AG09309 (cell line): ENCODE measurements at places on chromosomes 4 and X.

DNA sequence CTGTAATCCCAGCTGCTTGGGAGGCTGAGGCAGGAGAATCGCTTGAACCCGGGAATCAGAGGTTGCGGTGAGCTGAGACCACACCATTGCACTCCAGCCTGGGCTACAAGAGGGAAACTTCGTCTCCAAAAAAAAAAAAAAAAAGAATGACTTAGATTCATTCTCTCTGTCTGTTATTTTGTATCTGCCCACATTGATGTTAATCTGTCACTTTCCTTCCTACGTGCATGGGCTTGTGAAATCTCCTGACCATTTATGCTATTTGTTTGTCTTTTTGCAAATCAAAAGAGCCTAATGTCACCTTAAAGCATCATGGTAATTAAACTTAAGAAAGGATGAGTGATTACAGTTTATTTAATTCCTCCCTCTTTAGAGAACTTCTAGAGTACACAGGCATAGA lies 27.4 kb downstream of the GAB1 start:
- DNase-seq = no peak

- DNase-seq = peak; percentile 97
These were observed 305.7 kb upstream of the SLIT2 start for GRCh38 chr4:19945979-19946380.

DNA sequence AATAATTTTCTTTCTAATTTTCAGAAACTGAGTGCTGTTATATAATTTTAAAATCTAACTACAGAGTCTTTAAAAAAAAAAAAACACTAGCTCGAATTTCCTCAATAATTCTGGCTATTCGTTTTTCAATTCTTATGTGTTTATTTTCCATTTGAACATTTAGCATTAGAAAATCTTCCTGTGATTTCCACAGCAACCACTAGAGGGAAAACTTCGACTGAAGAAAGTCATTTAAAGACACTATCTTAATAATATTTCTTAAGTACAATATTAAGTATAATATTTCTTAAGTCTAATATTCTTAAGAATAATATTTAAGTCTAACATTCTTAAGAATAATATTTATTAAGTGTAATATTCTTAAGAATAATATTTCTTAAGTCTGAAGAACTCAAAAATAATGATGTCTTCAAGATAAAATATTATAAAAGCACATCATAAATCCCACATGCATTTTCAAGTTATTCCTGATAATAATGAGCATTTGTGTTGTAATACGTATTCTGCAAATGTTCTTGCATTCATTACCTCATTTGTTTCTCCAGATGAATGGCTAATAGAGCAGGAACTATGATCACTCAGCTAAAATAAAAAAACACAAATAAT lies 118.4 kb upstream of the WDR17 start:
- DNase-seq = peak; percentile 2

DNA sequence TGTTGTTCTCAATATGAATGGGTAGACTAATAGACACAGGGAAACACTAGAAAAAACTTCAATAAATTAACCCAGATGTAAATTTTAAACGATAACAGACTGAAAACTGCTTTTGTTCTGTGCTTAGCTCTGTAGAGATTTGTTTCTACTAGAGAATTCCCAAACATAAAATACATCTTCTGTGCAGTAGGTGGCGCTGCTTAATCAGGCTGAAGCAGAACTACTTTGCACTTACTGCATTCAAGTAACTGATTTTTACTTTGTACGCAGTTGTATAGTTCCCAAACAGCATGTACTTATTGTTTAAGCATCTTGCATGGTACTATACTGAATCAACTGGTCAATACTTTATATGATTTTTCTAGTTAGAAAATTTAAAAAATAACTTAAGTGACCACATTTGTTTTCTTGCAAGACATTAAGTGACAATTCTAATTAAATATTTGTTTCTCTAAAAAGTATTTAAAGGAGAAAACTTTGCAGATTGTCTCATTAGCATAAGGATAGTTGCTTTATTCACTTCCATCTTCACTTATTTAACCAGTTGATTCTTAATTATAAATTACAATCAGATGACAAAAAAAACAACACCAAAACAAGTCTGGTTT lies 490.6 kb downstream of the IL15 start:
- DNase-seq = peak; percentile 47

DNA sequence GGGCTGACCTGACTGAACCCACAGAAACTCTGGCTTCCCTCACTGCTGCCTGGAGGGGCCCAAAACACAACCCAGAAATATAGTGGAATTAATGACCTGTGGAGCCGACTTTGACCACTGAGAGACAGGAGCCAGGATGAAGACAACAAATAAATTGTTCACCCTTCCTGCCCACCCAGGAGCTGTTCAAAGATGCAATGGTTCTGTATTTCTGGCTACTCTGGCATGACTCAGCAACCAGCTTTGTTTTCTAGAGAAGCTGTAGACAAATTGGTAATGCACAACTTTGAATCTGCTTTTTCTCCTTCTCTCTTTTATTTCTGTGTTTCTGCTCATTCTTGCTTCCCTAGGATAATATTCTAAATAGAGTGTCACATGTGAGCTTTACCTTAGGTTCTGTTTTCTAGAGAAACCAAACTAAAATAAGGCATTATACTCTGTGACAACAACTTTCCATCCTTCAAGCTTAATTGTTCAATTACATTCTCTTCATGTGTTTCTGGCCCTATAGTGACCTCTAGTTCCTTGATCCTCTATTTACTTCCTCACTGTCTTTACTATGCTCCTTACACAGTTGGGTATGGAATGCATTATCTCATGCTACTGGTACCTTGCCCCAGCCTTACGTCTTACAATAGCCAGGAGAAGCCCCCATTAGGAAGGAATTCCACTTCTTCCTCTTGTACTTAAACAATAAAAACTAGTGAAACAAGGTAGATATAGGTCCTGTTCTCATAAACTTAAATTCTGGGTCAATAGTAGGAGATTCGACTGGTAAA lies 6.5 kb upstream of the PRKG2 start:
- DNase-seq = no peak

- no peak for DNase-seq
These were observed 2320.6 kb upstream of the AGA start for GRCh38 chr4:179762840-179763239.

- DNase-seq = no peak
These were observed 78.4 kb downstream of the PLS3 start for GRCh38 chrX:115639334-115639880.

GRCh38 chr4:7183161-7183560 lies 9.2 kb upstream of the SORCS2 start:
- DNase-seq = no peak

- no peak for DNase-seq
These were observed 84.3 kb upstream of the AFF2 start for GRCh38 chrX:148416142-148416541.

DNA sequence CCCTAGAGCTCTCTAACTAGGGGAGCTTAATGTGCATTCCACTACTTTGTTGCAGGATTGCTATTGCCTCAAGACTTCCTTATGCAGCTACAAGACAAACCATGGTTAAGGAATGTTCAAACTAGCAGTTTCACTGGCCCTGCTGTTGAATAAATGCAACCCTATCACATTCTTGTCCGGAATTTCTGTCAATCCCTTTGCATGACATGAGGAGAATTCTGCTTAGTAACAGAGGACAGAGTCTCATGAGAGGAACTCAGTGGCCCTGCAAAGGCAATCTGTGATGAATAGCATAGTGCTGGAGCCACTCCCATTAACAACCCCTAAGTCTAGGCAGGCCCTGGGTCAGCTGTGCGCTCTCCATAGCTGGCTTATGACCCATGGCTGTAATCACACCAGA lies 30.7 kb upstream of the SGMS2 start:
- DNase-seq = no peak

DNA sequence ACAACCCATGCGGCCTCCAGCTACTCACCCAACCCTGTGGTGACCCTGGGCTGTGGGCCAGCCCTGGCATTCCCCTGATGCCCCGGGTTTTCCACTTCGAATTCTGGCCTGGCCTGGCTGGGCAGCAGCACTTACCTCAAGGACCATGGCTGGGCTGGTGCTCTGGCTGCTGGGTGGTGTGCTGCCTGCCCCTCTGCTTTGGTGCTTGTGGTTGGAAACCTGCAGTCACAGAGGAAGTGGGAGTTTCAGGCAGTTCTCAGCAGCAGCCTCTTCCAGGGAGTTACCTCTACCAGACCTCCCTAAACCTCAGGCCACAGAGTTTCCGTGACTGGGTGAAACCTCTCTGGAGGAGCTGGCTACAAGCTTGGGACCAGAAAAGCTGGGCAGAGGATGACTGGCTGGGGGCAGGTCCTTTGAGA lies at the start of gene CXCR3:
Gene CXCR3 (minus strand): TSS at position 209 of the 419 bp plus-strand sequence. CDS start 62 bp downstream, at position 147.
- DNase-seq = no peak

GRCh38 chrX:38563030-38563429 lies 1.7 kb downstream of the TSPAN7 start:
- DNase-seq = no peak

- no peak for DNase-seq
These were observed 68.4 kb downstream of the MAOB start for GRCh38 chrX:43813898-43814297.

DNA sequence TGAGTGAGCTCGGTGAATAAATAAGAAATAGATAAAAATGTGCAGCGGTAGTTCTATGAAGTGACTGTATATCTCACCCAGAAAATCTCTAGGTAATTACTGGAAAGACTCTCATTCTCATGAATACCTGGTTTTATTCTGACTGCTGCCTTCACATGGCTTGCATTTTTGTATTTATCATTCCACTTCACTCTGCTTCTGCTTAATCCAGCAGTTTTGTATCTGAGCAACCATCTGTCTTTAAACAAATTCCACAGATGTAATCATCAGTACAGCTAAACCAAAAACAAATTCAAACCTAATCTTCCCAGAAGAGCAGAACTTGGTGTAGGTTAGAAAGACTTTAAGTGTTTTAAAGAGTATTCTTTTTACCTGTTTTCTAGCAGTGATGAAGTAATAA lies 11.2 kb upstream of the ALB start:
- DNase-seq = no peak

- no peak for DNase-seq
These were observed 94.2 kb upstream of the MAMLD1 start for GRCh38 chrX:150268839-150269355.

GRCh38 chrX:68443155-68443868 lies 10.0 kb upstream of the OPHN1 start:
- DNase-seq = no peak

GRCh38 chrX:43405191-43405590 lies 250.9 kb upstream of the MAOA start:
- DNase-seq = no peak

GRCh38 chr4:8092282-8092681 lies 66.3 kb downstream of the ABLIM2 start:
- DNase-seq = no peak

- no peak for DNase-seq
These were observed 11.1 kb upstream of the HS3ST1 start for GRCh38 chr4:11439836-11440235.

- no peak for DNase-seq
These were observed 27.0 kb downstream of the SMIM43 start for GRCh38 chr4:121737846-121738554.

DNA sequence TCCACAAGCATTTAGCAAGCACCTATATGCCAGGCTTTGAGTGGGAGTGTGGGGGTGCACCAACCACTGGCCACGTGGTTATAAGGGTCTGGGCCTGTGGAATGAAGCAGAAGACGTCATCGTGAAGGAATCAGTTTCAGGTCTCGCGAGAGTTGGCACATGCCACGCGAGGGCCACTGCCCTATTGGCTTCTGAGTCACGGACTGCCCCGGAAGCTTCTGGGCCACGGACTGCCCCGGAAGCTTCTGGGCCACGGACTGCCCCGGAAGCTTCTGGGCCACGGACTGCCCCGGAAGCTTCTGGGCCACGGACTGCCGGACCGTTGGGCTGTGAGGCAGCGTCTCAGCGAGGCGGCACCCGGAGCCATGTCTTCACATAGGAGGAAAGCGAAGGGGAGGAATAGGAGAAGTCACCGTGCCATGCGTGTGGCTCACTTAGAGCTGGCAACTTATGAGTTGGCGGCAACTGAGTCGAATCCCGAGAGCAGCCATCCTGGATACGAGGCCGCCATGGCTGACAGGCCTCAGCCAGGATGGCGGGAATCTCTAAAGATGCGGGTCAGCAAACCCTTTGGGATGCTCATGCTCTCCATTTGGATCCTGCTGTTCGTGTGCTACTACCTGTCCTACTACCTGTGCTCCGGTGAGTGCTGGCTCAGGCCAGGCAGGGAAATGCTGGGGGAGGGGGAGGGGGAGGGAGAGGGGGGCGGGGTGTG lies at the start of gene FMR1NB:
Gene FMR1NB (plus strand): TSS at position 300 of the 715 bp plus-strand sequence. CDS start 66 bp downstream, at position 366.
- no peak for DNase-seq

- DNase-seq = no peak
These were observed 833.3 kb upstream of the INTU start for GRCh38 chr4:126799416-126799815.
